ENCODE measurements at places on chromosomes 7 and 10.

DNA sequence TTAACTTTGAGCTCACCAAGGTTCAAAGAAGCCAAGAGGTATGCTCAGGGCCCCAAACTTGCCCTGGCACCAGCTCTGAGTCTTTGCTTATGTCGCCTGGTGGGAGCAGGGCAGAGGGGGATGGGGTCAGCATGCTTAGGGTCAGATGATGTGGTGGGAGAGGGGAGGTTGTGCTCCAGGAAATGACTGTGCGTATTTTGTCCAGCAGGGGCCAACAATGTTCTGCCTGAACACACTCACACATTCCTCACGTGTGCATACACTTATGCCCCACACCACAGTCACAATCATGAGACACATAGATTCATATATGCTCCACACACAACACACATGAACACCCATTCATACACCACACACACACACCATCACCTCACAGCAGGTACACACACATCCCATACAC lies 4.4 kb upstream of the RAMP3 start:
- DNase-seq: no peak

- no peak for DNase-seq
These were observed 424.0 kb downstream of the EXOC4 start for GRCh38 chr7:133676805-133677370.

DNA sequence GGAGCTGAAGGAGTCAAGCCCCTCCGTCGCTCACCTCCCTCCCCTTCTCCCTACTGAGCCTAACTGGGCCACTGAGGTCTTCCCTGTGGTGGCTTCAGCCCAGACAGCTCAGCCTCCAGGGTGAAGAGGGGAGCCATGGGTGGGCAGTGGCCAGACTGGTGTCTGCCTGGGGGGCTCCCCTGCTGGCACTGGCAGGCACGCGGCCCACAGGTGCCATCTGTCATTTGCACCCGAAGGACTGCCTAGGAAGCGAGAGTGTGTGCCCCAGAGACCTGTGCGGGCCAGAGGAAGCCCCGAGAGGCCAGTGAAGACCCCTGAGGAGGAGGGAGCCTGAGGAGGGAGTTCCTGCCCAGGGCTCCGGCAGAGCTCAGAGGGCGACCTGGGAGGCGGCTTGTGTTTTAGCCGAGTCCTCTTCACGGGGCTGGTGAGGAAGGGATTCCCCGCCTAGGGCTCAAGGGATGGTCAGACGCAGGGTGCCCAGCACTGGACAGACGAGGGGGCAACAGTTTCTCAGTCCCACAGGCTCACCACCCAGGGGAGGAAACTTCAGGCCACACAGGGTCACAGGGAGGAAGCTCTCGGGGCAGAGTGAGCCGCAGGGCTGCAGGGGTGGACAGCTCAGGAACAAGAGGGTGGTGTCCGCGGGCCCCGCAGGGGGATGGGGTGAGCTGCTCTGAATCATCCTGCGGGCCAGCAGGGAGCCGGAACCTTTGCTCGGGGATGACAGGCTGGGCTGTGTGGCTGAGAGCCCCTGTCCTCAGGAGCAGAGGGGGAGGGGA lies 76.2 kb upstream of the PPP2R2D start:
- no peak for DNase-seq

GRCh38 chr7:46900312-46901263 lies 681.3 kb downstream of the TNS3 start:
- DNase-seq: no peak

DNA sequence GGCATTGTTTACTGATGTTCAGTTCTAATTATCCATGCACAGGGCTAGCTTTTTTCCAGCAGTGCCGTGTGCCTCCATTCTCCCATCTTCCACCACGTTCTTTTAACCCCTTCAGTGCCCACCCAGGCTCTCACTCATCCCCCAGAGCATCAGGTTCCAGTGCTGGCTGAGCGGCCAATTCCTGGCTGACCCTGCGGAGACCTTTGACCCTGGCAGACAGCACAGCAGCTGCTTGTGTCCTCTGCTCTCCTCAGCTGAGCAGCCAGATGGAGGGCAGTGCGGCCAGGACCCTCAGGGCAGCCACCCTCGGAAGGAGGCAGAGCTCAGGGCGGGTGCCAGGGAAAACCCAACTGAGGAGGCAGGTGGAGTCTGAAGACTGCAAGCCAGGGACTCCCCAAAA lies 48.4 kb downstream of the ZNF503 start:
- DNase-seq: no peak

GRCh38 chr10:31000071-31000782 lies 31.4 kb downstream of the ZNF438 start:
- DNase-seq: no peak

DNA sequence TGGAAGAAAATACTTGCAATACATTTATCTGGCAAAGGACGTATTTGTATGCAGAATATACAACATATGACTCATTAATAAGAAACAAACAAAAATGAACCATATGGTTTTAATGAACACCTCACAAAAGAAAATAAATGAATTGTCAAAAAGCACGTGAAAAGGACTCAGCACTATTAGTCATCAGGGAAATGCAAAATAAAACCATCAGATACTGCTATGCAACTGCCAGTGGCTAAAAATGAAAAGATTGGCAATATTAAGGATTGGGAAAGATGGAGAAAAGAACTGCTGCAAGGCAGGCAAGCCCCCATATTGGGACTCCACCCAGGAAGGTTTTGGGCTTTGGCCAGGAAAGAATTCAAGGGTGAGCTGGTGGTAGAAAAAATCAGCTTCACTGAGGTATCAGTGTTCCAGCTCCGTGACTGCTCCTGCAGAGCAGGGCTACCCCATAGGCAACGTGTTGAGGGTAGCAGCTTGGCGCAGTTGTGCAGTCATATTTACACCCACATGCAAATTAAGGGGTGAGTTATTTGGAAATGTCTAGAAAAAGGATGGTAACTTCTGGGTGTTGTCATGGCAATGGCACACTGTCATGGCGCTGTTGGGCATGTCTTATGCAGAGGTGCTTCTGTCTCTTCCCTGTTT lies 72.7 kb downstream of the CUBN start:
- DNase-seq: no peak

DNA sequence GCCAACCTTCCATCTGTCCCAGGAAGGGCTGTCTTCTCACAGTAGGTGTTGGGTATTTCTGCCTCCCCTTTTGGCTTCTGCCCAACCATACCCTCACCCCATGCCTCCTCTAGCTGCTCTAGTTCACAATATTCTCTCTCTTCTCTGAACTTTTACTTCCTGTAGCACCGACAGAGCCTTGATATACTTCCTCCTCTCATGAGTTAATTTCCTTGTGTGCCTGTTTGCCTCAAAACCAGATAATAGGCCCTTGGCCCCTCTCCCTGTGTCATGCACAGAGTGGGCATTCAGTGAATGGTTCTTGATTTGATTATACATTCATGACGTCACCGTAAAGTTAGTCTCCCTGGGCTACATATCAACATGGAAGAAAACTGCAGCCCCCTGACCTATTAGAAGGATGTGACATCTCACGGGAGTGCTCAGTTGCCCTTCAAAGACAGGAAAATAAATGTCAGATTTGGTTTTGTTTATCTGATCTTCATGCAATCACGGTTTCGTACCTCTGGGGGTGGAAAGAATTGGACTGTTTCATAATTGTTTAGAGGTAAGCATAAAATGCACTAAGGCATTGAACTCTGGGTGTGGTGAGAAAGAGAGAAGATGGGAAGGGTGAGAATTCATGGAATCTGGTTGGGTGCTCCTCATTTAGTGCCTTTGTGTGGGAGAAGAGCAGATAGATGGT lies 127.7 kb downstream of the ITIH5 start:
- DNase-seq: no peak

GRCh38 chr10:618229-618989 lies 71.1 kb downstream of the DIP2C start:
- DNase-seq: no peak

- DNase-seq: no peak
These were observed 170.9 kb upstream of the RHEB start for GRCh38 chr7:151690606-151691005.

DNA sequence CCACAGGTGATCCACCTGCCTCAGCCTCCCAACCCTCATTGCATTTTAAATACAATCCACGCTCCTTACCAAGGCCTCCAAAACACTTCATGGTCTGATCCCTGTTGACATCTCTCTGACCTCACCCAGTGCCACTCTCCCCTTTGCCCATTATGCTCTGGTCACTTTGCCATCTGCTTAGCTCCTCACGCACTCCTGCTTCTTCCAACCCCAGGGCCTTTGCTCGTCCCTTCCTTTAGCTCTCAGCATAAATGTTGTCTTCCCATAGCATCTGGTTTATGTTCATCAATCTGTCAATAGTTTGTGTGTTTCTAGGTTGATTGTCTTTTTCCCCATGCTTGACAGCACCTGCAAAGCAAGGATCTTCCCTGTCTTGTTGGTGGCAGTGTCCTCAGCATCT lies 14.1 kb downstream of the NPFFR1 start:
- DNase-seq: no peak

- peak; percentile 91 for DNase-seq
These were observed 115.5 kb upstream of the GNAI1 start for GRCh38 chr7:80018941-80019808.

DNA sequence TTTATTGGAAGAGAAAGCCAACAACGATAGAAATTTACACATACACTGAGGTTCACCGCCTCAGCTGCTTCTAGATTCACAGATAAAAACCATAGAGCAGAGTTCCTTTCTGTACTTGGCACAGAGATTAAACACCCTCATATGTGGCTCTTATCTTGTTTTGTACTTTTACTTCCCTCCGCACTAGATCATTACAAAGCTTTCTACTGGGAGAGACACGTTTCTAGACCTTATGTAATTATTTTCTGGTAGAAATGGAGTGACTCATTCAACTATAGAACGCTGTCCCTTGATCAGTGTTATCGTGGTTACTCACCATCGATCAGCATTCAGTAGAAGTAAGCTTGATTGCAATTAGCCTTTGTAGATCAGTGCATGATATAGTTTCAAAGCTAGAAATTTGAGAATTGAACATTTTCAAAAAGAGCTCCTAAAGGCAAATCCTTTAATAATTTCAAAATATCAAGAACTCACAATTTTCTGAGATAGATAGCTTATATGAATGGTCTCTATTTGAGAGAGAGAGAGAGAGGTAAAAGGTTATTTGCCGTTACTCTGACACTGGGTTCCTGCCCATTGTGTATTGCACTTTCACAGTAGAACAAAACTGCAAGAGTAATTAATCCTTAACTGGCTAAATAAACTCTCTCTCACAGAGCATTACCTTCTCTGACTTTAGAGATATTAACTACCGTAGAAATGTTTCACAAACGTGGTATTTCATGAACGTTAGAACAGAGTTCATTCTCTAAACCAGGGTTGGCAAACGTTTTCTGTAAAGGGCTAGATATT lies 26.1 kb upstream of the DNAJC1 start:
- peak; percentile 77 for DNase-seq

GRCh38 chr10:89119651-89120050 lies 87.5 kb downstream of the CH25H start:
- DNase-seq: no peak

- DNase-seq: peak; percentile 76
These were observed 236.3 kb upstream of the ANKRD30A start for GRCh38 chr10:36888925-36889573.

DNA sequence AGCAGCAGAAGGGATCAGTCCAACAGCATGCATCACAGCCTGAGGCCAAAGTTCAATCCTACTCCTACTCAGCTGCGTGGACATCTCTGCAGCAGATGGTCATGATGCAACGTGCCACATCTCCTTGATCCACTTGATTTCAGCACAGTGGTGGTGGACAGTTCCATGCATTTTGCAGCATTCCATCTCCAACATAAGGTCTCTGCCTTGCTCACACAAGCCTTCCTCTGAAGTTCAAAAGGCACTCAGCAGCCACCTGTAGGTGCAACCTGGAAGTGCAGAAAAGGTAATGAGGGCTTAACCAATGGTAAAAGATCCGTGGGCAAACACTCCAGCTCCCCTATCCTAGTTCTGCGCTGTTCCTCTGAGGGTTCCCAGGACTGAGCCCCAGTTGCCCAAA lies 57.5 kb upstream of the CHCHD3 start:
- peak; percentile 2 for DNase-seq

- DNase-seq: no peak
These were observed 72.9 kb upstream of the KIAA1217 start for GRCh38 chr10:24136070-24136469.

GRCh38 chr7:42315631-42316030 lies 78.6 kb upstream of the GLI3 start:
- no peak for DNase-seq

DNA sequence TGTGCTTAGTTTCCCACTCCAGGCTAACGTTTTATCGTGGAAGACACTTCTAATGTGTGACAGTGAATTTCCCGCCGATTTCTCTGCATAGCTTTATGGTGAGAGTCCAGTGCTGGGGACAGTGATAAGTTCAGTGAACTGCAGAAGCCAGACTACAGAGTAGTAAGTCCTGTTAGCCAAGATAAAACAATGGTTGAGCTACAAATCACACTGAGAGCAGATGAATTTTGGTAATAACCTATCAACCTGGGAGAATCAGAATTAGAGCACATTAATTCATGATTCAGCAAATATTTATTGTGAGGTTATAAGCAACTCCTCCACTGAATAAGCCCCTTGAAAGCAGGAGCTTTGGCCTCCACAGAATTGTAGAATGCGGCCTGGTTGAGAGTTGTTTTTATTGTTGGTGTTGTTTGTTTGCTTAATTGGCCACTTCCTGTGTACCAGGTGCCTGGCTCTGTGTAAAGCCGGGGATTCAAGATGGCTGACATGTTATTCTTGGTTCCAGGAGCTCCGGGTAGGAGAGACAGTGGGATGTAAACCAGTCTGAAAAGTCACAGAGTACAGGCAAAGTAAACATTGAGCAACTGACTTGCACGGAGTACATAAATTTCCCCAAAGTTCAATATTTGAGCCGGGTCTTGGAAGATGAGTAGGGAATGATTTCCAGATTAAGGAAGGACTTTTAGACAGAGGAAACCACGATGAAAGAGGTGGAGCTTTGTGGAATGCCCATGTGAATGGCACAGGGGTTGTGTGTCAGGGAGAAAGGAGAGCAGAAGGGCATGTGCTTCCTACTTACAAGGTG lies 112.7 kb downstream of the SNX10 start:
- no peak for DNase-seq

DNA sequence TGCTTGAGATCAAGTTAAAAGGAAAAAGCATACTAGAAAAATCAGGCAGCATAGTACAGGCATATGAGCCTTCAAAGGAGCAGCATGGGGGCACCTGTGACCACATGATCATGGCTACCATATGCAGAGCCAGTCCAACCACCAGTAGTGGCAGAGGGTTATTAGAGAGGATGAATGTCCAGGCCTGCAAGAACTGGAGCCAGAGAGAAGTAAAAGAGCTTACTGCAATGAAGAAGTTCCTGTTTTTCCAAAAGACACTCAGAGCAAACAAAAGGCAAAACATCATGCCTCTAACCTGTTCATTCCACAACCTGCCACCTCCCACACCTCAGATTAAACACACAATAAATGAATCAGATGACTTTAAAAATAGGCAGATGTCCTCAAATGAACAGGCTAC lies 99.6 kb upstream of the NAMPT start:
- DNase-seq: peak; percentile 2
